ENCODE measurements at places on chromosomes 5 and 9.

DNA sequence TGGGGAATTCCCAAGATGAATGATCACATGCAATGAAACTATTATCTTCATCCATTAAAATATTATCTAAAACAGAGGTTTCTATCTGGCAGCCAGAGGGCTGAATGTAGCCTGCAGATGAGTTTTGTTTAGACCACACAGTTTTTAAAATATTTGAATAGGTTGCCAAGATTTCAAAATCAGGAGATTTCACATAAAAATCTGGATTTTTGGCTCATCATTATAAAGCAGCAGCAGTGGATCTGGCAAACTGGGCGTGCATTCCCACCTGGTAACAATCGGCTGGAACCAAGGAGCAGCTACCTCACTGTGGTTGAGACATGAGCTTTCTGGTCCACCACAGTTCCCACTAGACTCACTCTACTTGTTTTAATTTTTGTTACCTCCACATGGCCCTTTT lies 155.1 kb downstream of the BNC2 start:
- DNase-seq = no peak

DNA sequence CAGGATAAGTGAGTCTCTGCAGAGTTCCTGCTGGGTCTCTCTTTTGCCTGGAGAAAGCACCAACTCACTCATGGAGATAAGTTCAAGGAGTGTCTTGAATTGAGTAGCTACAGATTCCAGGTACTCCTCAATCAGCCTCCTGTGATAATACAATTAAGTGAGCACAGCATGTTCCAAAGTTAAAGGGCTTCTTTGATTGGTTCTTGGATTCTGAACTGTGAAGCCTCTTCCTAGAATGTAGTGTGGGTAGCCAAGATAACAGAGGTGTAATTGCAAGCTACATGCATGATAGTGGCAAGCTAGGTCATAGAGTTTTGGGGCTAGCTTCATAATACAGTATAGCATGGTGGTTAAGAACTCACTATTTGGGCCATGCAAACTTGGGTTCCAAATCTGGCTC lies 23.2 kb upstream of the CARNMT1 start:
- no peak for DNase-seq

GRCh38 chr5:149301744-149302380 lies 30.2 kb downstream of the AFAP1L1 start:
- DNase-seq = no peak

DNA sequence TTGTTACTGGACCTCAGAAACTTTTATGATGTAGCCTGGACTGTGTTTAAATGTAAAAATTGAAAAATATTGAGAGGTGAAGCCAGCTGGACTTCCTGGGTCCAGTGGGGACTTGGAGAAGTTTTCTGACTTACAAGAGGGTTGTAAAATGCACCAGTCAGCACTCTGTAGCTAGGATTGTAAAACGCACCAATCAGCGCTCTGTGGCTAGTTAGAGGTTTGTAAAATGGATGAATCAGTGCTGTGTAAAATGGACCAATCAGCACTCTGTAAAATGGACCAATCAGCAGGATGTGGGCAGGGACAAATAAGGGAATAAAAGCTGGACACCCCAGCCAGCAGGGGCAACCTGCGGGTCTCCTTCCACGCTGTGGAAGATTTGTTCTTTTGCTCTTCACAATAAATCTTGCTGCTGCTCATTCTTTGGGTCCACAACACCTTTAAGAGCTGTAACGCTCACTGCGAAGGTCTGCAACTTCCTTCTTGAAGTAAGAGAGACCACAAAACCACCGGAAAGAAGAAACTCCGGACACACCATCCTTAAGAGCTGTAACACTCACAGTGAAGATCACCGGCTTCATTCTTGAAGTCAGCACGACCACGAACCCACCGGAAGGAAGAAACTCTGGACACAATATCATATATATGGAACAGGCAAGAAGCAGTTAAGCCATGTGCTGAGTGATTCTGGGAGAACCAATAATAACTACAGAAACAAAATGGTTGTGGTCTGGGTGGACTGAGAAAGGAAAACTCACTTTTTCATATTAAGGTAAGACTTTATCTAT lies 201.3 kb downstream of the GABRG2 start:
- DNase-seq = no peak

DNA sequence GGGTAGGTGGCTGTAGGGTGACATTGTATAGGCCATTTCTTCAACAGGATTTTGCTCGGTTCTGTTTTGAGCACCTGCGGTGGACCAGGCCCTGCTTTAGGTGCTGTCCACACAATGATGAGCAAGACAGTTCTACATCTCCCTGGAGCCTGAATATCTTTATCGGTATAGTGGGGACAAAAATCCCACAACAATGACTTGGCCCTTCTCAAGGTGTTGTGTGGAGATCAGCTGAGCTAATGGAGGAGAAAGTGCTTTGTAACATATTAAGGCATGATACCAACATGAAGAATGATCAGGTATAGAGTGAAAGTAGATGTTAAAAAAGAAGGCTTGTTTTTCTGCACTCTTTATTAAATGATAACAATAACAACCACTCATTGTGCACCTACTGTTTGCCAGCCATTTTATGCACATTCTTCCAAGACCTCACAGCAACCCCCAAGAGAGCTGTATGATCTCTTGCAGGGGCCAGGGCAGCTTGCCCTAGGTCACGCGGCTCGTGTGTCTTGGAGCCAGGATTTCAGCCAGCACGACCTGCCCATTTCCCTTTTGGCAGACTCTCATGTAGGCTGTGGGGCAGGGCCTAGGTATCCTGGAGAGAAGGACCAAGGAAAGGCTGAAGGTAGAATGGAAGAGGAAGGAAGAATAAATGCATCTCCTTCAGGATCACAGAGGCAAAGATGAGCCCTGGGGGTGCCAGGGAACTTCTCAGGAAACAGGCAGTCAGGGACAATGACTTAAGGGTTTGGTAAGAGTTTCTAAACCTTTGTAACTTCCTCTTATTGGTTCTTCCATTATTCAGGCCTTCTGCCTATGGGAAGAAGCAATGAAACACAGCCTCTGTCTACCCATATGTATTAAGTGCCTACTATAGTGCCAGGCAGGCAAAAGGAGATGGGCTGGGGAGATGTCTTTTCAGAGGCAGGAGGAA lies 50.0 kb upstream of the PPARGC1B start:
- no peak for DNase-seq

DNA sequence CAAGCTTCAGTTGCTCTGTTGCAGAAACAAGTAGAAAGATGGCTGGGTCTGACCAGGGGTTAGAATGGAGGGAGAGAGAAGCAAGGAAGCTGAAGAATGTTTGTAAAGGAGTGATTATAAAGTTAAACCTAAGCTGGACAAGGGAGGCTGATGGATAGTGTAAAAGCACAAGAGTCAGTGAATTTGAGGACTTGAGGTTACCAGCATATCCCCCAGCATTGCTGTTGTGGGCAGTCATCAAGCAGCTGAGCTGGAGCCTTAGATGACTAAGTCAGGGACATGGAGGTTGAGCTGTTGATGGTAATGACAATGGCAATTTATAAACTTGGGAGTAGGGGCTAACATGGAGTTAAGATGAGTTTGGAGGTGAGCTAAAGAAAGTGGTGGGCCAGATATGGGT lies 131.5 kb downstream of the ERCC6L2 start:
- DNase-seq = no peak

GRCh38 chr9:38619556-38620447 lies 594 bp downstream of the ANKRD18A start:
- peak; percentile 22 for DNase-seq

GRCh38 chr9:73565026-73565425 lies 413.4 kb downstream of the ANXA1 start:
- no peak for DNase-seq

DNA sequence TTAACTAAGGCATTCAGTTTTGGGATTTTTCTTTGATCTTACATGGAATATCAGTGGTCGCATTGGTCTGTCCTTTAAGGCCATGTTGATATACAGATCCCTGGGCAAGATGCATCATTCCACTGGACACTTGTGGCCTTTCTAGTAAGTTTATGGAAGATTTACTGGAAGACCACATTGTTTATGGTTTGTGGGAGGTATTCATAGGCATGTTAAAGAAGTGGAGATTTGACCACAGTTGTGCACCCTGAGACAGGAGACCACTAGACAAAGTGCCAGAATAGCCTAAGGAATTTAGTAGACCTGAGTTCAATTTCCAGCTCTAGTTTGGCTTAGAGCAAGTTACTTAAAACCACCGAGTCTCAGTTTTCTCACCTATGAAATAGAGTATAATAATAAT lies 383.1 kb upstream of the PAPPA start:
- DNase-seq = no peak

DNA sequence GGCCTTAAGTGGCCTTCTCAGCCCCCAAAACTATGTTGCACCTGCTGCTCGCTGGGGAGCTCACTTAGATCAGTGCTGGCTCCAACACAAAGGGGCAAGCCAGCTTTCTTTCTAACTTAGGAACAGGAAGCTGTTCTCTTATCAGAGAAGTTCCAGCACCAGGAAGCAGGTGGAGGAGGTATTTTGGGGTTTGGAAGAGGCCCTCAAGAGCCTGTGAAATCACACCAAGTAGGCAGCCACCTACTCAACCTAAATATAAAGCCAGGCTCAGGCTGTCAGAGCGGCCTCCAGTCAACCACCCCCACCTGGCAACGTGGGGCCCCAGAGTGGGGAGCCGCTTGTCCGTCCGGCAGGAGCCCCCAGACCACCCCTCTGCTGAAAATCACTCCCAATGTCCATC lies 152.8 kb downstream of the OLFM1 start:
- no peak for DNase-seq

DNA sequence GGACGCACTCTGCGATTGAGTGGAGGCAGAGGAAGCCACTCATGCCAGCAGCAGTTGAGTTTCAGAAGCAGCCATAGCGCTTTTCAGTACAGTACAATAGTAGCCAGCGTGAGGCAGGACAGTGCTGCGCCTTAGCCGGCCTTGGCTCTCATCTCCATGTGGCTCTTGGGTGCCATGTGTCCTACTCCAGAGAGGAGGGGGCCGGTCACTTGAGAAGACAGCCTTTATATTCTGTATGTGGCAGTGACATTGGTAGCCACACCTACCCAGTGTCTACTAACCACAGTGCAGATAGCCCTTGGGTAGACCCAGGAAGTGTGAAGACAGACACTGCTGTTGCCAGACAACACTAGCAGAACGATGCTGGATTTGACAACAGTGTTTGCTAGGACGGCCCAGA lies 42.3 kb downstream of the FAM78A start:
- DNase-seq = no peak

- peak; percentile 97 for DNase-seq
Observed at GRCh38 chr5:62268234-62268633, 37.8 kb upstream of the KIF2A start.

GRCh38 chr5:161847447-161847846 lies 473 bp upstream of the GABRA1 start:
- DNase-seq = no peak

DNA sequence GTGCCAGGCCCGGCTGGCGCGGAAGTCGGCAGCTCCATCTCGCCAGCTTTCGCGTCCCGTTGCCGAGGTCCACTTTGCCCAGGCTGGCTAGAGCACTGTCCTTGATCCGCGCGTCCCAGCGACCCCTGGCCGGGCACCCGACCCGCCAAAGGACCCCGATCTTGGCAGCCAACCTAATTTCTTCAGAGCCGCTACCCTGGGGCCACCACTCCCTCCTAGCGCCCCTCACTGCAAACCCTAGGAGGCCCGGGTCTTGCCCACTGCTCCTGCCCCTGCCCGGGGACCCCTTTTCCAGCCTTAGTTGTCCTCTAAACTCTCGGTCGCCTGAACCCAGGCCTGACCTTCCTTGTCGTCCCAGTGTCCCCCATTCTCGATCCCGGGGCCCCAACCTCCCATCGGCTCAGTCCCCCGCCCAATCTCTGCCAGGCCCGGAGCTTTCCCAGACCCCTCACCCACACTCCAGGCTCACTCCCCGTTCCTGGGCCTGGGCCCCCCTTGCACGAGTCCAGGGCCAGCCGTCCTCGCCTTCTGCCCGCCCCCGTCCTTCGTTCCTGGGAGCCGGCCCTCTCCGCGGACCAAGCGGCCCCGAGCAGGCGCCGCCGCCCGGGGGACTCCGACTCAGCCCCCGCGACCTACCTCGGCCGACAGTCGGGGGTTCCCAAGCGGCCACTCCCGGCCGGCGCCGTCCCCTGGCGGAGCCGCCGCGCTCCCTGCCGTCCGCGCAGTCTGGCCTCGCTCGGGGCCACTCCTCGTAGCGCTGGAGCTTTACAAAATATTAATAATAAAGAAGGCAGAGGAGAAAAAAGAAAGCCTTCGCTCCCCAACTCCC lies 701 bp upstream of the LMX1B start:
- DNase-seq = no peak

DNA sequence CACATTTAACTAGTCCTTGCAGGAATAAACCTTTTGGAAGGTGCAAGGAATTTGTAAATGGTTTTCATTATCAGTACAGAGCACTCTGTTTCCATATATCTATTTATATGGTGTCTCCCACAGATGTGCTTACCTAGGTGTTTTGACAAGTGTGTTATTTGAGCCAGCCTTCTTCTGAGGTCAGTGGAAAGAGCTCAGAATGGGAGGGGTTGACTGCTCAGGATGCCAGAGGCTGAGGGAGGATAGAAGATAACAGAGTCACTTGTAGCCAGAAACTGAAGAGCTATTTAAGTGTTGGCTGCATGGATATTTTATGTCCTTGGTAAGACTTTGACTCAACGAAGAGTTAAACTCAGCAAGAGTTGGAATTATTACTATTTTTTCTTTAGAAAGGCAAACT lies 5.0 kb downstream of the CMYA5 start:
- no peak for DNase-seq

DNA sequence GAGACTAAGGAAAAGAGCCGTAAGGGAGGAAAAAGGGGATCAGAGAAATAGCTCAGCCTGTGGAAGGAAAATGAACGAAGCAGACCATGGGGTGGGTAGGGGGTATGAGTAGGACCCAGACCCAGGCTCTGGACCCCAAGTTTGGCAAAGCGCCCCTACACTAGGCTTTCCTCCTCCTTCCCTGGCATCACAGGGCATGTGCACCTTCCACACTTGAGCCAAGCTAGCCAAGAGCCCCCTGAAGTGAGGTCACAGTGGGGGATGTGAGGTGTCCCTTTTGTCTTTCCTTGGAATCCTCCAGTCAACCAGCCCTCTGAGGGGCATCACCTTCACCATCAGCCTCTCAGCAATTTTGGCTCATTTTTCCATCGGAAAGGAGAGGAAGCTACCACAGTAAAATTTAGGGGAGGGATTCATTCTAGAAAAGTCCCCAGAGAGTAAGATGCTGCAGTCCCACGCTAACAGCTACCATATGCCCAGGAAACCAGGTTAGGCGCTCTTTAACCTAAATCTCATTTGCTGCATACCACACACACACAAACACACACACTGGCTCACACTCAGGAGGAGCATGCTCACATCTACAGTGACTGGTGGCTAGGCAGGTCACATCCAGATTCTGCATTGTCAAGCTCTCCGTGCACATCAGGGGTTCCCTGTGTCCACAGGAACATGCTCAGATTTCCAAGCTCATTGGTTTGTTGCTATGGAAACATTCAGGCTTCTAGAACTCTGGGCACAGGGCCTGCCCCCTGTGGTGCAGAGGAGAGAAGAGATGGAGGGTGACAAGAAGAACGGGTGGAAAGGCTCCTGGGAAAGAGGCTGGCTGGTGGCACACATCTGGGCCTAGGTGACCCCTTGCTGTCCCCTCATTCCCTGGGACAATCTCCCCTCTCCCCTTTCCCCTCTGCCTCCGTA lies 9.9 kb downstream of the REEP2 start:
- DNase-seq = no peak

DNA sequence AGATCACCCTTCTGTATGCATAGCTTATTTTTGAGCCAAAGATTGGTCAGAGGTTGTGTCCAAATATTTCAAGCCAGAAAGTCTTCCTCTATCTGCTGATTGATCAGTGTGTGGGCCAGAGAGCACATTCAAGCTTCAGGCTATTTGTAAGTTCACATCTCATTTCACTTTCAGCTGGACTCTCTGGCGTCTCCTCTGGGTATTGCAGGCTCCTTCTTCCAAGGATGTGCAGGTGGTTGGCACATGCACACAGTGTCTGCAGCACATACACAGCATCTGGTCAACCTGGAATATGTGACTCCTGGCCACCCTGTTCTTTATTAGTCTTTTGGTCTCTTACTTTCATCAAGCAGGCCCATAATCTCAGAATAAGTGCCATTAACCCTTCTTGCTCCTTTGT lies 516.1 kb downstream of the ANXA1 start:
- DNase-seq = peak; percentile 35
